ENCODE measurements at places on chromosomes 7 and 10.

- no peak for DNase-seq
Observed at GRCh38 chr10:22464966-22465629, 119.8 kb downstream of the SPAG6 start.

GRCh38 chr10:100007231-100008141 is 2.3 kb downstream of the DNMBP start:
- peak; percentile 20 for DNase-seq

DNA sequence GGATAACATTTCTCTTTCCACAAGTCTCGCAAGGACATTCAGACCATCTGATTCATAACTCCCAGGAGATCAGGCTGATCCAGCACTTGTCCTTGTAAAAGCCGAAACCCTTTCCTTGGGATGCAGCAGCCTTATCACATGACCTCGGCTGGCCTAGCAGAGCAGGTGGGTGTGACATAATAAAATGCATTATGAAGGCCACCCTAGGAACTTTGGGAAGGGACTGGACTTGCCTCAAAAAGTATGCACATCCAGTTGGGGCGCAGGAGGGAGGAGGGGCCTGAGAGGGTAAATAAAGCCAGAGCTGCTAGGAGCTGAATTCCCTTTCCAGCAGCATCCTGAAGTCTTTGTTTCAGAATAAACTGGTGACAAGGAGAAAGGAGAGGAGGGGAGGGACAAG is 260.8 kb downstream of the SNX13 start:
- DNase-seq = no peak

DNA sequence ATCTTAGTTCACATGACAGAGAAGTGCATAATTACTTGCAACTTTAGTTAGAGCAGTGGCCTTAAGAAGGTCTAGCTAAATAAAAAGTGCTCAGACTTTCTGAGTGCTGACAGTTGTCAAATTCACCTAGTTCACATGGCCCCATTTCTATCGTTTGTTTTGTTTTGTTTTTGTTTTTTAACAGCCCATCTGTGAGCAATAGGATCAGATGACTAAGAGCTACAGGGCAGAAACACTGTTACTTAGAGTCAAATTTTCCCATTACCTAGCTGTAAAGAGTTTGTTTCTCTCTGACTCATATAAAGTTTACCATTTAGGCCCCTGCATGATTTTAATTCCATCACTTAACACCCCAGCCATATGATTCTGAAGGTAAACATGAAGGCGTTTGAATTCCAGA is 18.8 kb downstream of the CAV1 start:
- DNase-seq = peak; percentile 32

GRCh38 chr10:58898854-58899573 is 277.4 kb upstream of the PHYHIPL start:
- DNase-seq = no peak

- DNase-seq = no peak
Observed at GRCh38 chr7:6590645-6591110, 857 bp downstream of the INTS15 start.
